Activated T-helper 17 cell treated with anti-CD3 and anti-CD28 coated beads, Interleukin-2, amount 50 U/mL, for 72 hours (primary cell): ENCODE measurements at places on chromosomes 1 and 21. TPM values are rescaled to one million over a fixed set of nuclear protein-coding genes. Genes with fewer than 3 reads are reported as not detected.

The EFNA1 gene
- 0.48 TPM for total RNA-seq

The MIXL1 gene
- 0.15 TPM for total RNA-seq

GRCh38 chr1:203625628-203626019, 1.0 kb upstream of the ATP2B4 start:
- ATAC-seq, result peak; percentile 25

DNA sequence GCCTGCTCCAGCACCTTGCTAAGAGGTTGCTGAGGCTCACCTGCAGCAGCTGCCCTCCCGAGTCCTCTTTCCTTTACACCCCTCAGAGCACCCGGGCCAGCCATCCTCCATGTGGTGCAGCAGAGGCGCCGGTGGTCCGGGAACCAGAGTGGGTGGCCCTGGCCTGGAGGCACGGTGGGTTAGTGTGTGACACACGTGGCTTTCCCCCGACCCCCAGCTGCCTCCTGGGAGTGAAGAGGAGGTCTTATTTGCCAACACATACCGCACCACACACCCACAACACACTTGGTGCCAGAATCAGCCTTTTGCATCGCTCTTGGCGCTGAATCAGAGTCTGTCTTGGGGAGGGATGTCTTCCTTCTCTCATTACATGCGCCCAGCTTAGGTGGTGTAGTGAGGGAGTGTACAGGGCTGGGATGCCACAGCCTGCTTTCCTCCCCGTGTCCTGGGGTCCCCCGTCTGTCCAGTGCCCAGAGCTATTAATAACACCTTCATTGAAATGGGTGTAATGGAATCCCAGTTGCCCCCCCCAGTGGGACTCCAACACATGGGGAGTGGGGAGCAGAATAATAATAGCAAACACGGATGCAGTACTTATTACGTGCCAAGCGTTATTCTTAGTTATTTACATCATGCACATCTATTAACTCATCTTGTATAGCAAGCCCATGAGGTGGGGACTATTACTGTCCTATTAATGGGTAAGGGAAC, 38.2 kb downstream of the MAPKAPK2 start:
- no peak for ATAC-seq

GRCh38 chr1:59718064-59718988, 96.4 kb upstream of the HOOK1 start:
- no peak for ATAC-seq

- ATAC-seq, result no peak
Measured at GRCh38 chr1:203640723-203641502, 14.3 kb downstream of the ATP2B4 start.

The PADI4 gene
- 0.19 TPM for total RNA-seq

GRCh38 chr1:60390593-60391282, 317.2 kb upstream of the C1orf87 start:
- no peak for ATAC-seq

The UBL4B gene
- total RNA-seq, result not detected

The KCNK2 gene
- total RNA-seq, result not detected

- peak; percentile 77 for ATAC-seq
Measured at GRCh38 chr21:31132574-31133242, 94.4 kb upstream of the KRTAP19-8 start.

The KIF26B gene
- not detected for total RNA-seq

- ATAC-seq, result no peak
Measured at GRCh38 chr1:162421258-162422164, 9.6 kb upstream of the SH2D1B start.

DNA sequence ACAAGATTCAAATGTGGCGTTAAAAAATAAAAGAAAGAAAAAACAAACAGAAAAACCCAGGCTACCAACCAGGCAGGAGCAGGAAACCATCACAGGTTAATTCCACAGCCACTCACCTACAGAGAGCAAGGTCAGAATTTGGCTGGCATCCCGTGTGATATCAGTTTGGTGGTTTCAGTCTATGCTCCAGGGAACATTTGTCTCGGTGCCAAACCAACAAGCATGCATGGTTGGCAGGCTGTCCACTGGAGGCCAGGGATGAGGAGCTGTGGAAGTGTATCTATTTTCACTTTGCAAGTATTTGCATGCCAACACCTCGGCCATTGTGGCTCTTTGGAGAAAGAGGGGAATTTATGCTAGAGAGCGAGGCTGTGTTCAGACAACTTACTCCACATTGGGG, 53.1 kb upstream of the PROX1 start:
- no peak for ATAC-seq

- no peak for ATAC-seq
Measured at GRCh38 chr1:232413674-232414073, 216.3 kb downstream of the SIPA1L2 start.

- no peak for ATAC-seq
Measured at GRCh38 chr1:208614610-208615009, 370.4 kb upstream of the PLXNA2 start.

The RLF gene
- total RNA-seq, result 16.5 TPM

DNA sequence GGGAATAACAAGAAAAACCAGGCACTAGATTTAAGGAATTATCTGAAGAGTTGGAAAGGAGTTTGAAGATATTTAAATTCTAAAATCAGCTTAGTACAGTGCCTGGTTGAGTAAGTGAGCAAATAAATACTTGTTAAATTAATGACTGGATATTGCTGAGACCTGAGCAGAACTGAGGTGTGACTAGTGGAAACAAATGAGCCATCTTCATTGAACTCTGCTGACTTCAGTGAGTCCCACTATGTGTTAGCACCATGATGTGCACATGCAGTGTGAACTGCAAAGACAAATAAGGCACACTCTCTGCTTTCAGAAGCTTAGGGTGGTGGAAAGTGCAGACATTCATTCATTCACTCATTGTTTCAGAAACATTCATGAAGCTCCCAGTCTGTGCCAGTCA, 48.7 kb downstream of the ELAPOR1 start:
- peak; percentile 56 for ATAC-seq

DNA sequence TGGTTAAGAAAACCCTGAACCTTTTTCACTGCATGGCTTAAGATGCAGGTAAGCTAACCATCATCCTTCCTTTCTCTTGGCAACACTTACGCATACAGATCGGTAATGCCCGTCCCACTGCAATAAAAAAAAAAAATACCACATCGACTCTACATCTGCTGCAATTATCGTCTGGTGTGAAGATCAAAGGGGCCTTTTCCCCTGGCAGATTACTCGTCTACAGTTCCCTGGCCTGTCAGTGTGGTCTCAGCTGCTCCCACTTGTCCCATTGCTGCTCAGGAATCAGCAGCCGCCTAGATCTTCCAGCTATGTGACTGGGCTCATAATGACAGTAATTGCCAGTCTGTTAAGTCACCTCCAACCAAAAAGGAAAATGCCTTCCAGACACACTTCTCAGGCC, 133.1 kb downstream of the SETD4 start:
- no peak for ATAC-seq

DNA sequence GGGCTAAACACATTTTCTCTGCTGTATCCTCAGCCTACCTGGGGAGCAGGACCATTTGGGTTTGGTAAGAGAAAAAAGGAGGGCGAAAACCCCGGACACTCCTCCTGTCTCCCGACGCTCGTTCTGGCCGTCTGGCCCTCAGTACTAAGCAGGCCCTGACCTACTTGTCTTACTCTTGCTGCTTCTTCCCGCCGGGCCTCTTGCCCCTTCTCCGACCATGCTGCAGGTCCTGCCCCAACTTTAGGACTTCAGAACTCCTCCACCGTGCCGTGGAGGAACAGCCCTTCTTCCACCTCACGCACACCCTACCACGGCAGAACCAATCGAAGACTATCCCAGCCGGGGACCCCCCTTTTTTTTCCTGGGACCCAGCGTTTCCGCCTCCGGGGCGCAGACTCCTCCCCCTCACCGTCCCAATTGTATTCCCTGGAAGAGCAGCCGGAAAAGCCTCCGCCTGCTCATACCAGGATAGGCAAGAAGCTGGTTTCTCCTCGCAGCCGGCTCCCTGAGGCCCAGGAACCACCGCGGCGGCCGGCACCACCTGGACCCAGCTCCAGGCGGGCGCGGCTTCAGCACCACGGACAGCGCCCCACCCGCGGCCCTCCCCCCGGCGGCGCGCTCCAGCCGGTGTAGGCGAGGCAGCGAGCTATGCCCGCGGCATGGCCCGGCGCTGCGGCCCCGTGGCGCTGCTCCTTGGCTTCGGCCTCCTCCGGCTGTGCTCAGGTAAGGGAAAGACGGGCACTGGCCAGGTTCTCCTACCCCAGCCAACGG, at the start of gene CHRNB2:
TSS of gene CHRNB2 (plus strand) at position 393 of the 771 bp plus-strand sequence. CDS start at position 660, 267 bp downstream.
- ATAC-seq, result peak; percentile 95

The TEDDM1 gene
- not detected for total RNA-seq
